Cerebellar nuclear complex (tissue), 1 donor: ENCODE measurements at places on chromosomes 7 and 10.

- no peak for DNase-seq
Measured at GRCh38 chr10:12538491-12538995, 189.2 kb downstream of the CAMK1D start.

GRCh38 chr10:43689618-43689954 lies 40.9 kb upstream of the ZNF32 start:
- DNase-seq = no peak

- DNase-seq = no peak
Measured at GRCh38 chr7:148799893-148800555, 84.1 kb downstream of the EZH2 start.

- peak; percentile 80 for DNase-seq
Measured at GRCh38 chr7:151123822-151124464, 37.7 kb downstream of the AGAP3 start.

GRCh38 chr10:25849988-25850387 lies 84.0 kb upstream of the MYO3A start:
- DNase-seq = no peak

DNA sequence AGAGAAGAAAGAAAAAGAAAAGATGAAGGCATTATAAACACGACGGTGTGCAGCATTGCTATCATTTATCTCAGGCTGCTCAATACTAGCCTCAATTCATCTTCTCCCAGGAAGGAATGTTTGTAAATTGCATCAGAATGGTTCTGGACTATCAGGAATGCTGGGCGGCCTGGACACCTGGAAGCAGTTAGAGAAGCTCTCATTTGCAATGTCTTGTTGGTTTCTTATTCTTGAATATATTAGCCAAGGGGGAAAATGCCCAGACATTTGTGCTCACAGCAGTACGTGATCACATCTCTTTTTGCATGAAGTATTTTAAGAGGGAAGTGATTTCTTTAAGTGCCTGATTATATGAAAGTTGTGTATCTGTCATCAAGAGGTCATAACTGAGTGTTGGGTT lies 85.6 kb upstream of the IMMP2L start:
- no peak for DNase-seq

DNA sequence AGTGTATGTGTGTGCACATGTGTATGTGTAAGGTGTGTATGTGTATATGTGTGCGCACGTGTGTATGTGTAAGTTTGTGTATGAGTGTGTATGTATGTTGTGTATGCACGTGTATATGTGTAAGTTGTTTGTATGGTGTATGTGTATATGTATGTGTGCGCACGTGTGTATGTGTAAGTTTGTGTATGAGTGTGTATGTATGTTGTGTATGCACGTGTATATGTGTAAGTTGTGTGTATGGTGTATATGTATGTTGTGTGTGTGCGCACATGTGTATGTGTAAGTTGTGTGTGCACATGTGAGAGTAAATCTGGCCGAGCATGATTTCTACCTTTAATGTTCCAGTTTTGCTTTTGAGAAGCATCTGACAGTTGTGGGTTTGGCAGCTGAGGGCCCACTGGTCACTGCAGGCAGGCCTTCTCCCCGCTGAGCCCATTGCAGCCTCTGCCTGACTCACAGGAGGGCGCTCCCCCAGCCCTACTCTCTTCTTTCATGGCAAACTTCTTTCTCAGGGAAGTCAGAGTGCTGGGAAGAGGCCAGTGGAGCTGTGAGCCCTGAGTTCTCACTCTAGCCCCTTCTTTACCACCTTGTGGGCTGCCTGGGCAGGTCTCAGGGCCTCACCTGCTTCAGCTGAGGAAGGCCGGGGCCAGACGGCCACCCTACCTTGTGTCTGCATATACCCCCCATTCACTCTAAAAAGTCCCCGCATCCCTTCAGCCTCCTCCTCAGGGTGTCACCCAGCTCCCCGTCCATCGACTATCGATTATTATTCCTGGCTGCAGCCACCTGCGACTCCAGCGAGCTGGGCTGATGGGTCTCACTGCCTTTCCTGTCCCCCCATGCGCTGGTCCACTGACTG lies 11.2 kb downstream of the WDR86 start:
- DNase-seq = no peak

DNA sequence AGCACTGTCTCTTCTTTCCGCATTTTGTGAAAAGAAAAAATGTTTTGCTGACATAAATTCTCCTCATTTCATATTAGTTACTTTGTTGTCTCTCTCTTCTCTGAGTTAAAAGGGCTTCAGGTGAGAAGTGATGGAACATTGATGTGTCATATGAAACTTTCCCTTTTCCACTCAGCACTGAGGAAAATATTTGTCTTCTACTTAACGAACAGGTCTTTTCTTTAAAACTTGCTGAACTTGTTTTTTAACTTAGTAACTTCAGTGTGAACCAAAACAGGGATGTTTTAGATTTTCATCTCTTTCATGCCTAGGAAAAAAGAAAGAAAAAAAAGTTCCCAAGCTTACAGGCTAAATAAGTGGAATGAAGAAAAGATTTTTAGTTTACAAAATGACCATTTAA lies 19.0 kb upstream of the TSPAN12 start:
- no peak for DNase-seq

- DNase-seq = peak; percentile 14
Measured at GRCh38 chr10:91635401-91636400, 2.8 kb upstream of the PPP1R3C start.

DNA sequence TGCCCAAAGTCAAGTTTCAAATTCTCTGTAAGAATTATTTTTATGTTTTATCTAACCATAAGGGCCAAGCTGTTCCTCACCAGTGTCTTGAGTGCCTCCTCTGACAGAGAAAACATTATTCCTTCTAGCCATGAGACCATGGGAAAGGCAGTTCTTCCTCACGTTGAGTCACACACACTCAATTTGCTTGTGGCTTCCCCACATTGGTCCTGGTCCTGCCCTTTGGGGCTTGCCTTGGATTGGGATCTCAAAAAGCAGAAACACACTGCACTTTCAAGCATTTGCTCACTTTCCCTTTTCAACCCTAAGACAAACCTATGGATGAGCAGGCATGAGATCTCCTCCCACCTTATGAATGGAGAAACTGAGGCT lies 248.3 kb upstream of the IGFBP3 start:
- DNase-seq = no peak

DNA sequence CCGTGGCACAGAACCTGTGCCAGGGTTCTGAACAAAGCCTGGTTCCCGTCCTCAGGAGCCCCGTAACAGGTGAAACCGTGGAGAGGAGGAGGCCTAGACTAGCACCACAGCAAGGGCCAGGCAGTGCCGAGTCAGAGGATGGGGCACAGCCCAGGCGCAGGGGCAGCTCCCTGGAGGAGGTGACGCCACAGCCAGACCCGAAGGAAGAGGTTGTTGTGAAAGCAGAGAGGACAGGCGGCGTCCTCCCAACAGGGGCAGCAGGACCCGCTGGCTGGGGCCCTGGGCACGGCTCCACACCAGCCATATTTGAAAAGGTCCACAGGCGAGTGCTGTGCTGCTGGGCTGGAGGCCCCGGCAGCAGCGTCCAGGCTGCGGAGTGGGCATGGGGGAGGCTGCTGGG lies 25.7 kb downstream of the DAGLB start:
- no peak for DNase-seq

- DNase-seq = no peak
Measured at GRCh38 chr7:7709291-7709690, 9.1 kb downstream of the RPA3 start.

DNA sequence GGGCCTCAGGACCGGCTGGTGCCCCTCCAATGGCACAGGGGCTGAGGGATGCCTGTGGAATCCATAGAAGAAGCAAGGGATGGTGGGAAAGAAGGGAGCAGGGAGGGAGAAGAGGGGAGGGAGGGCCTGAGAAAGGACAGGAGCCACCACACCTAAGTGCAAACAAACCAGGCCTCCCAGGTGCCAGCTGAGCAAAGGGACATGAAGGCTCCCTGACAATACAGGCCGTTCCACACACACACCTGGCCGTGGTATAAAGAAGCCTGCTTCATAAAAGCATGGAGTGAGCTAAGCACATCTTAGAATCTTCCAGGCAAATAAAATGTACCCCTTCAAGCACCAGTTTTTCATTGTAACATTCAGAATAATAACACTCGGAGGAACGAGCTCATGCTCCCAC lies 54.0 kb downstream of the OAT start:
- DNase-seq = no peak

- no peak for DNase-seq
Measured at GRCh38 chr10:69468751-69469089, 17.5 kb downstream of the TSPAN15 start.

DNA sequence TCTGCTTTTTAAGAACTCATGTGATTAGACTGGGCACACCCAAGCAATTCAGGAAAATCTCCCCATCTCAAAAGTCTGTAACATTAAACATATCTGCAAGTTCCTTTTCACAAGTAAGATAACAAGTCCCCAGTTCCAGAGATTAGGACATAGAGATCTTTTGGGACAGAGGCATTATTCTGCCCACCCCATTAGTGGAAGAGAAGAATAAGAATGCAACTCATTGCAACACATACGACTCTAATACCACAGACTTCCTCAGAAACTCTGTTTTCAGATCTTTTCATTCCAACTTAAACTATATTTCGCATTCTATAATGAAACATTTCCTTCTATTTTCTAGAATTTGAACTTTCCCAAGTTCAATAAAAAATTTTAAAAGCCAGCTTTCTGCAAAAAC lies 137.7 kb downstream of the SEMA3C start:
- no peak for DNase-seq

GRCh38 chr10:67098461-67098860 lies 172.6 kb downstream of the LRRTM3 start:
- no peak for DNase-seq

- no peak for DNase-seq
Measured at GRCh38 chr7:28168393-28169158, 12.0 kb downstream of the JAZF1 start.

DNA sequence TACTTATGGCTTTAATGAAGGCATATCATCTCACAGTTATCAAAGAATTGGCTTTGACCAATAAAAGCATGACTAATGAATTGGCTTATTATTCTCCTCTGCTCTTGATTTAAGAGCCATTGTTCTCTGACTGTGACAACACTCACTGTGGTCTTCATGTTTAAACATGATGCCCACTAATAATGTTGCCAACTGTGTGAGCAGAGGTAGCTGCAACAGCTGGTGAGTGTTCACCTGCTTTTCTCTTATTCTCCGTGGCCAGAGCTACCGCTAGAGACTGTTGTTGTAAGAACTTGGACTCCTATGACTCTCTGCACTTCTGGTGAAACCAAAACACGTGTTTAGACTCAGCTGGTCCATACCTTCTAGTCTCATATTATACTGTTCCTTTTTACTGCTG lies 335.9 kb downstream of the XPNPEP1 start:
- no peak for DNase-seq

DNA sequence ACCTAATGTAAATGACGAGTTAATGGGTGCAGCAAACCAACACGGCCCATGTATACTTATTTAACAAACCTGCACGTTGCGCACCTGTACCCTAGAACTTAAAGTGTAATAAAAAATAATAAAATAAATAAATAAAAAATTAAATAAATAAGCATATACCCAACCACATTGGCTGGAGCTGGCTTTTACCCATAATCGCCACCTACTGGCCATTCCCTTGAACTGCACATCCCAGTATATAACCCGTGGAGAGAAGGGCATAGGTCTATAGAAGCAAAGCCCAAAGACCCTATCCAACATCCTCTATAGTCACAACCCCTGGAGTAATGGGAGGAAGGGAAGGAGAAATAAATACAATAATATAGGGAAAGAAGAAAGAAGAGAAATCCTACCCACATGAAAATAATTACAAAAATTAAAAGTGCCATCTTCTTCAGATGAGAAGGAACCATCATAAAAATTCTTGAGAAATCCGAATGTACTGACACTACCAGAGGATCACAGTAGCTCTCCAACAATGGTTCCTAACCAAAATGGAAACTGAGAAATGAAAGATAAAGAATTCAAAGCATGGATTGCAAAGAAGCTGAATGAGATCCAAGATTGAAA lies 65.6 kb downstream of the TWIST1 start:
- DNase-seq = no peak
